ENCODE measurements at places on chromosomes 16 and 17. TPM values are rescaled to one million over a fixed set of nuclear protein-coding genes. Genes with fewer than 3 reads are reported as not detected.

DNA sequence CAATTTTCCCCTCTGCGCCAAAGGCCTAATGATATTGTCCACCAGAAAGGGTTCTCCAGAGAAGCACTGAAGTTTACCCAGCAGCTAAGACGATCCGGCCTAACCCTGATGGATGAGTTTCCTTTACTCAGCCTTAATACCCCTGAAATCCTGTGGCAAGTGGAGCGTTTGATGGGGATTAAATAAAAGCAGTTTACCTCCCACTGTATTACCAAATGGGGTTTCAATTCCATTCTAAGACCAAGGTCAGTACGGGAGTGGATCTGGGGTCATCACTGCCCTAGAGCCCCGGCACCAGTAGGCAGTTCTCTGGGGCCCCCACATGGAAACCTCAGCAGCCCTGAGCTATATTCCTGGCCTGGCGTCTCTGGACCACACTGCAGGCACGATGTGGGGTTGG lies 97.1 kb upstream of the NOL11 start:
- DNase-seq, result no peak
- peaks cover 2% of the 10 kb centered on the region for H3K36me3 ChIP-seq
- H3K27ac ChIP-seq, result no peak overlapping the region
- H3K27me3 ChIP-seq, result no peaks in the 10 kb centered on the region
- H3K4me1 ChIP-seq, result no peaks in the 10 kb centered on the region

DNA sequence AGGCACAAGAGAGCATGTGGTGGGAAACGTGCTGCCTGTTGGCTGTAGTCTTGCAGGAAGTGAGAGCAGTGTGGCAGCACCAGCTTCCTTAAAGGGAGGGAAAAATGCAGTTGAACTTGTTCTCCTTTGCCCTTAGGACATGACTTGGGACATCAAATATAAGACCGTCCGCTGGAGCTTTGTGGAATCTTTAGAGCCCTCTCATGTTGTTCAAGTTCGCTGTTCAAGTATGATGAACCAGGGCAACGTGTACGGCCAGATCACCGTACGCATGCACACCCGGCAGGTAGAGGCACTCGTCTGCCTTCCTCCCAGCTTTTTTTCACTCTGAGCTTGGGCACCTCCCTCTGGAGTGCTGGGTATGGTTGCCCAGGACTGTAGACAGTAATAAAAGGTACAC lies 23.3 kb downstream of the GPR179 start:
- H3K4me1 ChIP-seq, result peaks cover 13% of the 10 kb centered on the region
- DNase-seq, result no peak
- H3K4me3 ChIP-seq, result no peak overlapping the region
- peaks cover 15% of the 10 kb centered on the region for H3K36me3 ChIP-seq
- H3K27ac ChIP-seq, result no peak overlapping the region
- no peaks in the 10 kb centered on the region for H3K27me3 ChIP-seq

DNA sequence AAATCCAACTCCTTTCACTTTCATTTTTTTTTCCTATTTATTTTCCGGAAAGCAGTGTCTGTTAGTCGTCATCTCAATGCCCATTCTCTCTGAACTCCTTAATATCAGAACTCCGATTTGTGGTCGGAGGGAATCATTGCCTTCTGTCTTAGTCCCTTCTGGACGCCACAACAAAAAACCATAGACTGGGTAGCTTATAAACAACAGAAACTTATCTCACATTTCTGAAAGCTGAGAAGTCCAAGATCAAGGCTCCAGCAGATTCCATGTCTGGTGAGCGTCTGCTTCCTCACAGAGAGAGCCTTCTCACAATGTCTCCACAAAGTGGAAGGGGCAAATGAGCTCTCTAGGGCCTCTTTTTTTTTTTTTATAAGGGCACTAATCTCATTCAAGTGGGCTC lies 296.6 kb upstream of the CDH11 start:
- H3K4me3 ChIP-seq, result peak overlapping the region; percentile 33
- peak; percentile 6 for DNase-seq
- no peak overlapping the region for H3K27ac ChIP-seq
- no peaks in the 10 kb centered on the region for H3K36me3 ChIP-seq

DNA sequence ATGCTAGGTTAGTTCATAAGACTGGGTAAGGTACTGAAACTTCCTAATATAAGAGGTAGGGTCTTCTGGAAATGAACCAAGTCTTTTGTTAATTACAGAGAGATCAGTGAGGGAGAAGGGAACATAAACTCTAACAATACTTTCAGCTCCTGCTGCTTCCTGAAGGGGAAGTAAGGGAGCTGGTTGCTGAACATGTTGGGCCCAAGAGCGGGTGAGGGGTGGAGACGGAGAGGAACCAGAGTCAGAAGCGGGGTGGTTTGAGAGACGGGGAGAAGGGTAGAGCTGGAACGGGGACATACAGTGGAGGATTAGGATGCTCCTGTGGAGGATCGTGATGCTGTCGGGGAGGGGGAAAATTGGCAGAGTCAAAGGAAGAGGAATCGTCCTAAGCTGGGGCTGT lies 11.5 kb upstream of the ZNF747 start:
- DNase-seq, result no peak
- no peaks in the 10 kb centered on the region for H3K36me3 ChIP-seq
- no peaks in the 10 kb centered on the region for H3K27me3 ChIP-seq
- no peak overlapping the region for H3K27ac ChIP-seq
- H3K4me3 ChIP-seq, result no peak overlapping the region
- peaks cover 13% of the 10 kb centered on the region for H3K4me1 ChIP-seq

DNA sequence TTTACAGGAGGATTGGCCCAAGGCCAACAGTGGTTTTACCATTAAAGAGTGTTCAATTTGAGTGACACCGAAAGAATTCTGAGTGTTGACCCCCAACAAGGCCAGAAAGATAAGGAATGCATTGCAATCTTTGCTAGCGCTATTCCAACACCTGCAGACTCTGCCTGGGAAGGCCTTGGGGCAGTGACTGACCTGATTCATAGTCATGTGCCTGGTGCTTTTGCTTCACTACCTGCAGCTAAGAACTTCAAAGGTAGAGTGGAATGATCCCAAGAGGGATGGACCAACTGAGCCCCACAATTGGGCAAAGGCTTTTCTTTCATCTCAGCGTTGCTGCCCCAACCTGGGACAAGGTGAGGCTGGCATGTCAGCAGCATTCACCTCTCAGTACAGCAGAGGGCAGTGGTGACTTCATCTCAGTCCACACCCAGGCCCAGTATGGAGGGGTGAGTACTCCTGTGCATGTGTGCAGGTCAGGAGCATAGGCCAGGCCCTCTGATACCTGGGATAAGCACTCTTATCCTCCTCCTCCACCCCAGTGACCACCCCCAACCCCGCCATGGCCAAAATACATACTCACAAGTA lies 149.6 kb upstream of the GNAO1 start:
- H3K36me3 ChIP-seq, result no peaks in the 10 kb centered on the region
- no peaks in the 10 kb centered on the region for H3K4me1 ChIP-seq
- H3K4me3 ChIP-seq, result no peak overlapping the region
- DNase-seq, result no peak
- no peak overlapping the region for H3K27ac ChIP-seq

DNA sequence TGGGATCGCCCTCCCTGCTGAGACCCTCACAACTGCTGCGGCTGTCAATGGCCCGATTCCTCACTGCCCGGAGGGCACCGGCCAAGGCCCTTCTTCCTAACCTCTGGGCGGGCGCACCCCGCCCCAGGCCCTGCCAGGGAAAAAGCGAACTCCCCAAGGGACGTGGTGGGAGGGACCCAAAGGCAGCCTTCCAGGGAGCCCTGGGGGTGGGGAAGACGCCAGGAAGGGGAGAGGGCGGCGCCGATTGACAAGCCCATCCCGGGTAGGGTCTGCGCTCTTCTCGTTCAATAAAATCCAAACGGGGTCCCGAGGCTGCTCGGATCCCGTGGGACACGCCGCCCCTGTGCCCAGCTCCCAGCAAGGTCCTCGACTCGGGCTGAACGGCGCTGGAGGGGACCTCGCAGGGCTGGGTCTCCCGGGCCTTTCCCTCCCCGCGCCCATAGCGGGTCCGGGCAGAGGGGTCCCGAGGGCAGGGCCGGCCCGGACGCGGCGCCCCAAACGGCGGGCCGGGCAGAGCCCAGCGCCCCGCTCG lies 416 bp downstream of the KIFC3 start:
- H3K27me3 ChIP-seq, result no peaks in the 10 kb centered on the region
- peaks cover 15% of the 10 kb centered on the region for H3K36me3 ChIP-seq
- peaks cover 29% of the 10 kb centered on the region for H3K4me1 ChIP-seq
- DNase-seq, result no peak
- H3K27ac ChIP-seq, result peak overlapping the region; percentile 93
- peak overlapping the region; percentile 84 for H3K4me3 ChIP-seq

DNA sequence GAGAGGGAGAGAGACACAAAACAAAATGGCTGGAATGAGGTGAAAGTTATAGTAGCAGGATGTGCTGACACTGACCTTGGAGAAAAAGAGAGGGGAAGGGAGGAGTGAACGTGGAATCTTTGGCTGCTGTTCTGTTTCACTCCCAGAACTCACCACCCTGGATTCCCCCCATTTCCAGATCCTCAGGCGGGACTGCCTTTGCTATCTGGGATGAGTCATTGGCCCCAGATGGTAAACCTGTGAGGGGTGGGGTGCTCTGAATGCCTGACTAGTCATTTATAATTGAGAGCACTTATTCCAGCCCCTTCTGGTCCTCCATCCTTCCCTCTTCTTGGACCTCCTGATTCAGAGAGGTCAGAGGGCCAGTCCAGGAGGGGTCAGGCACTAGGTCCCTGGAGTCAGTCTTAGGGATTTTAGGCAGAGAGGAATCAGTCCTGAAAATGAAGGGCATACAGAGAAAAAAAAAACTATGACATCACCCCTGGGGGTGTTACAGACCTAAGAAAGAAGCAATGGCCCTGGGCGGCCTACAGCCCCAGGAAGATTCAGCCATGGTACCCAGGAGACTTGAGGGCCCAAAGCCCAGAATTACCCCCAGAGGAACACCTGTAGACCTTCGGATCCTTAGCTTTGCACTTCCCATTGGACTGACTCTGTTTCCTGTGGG lies 2.2 kb upstream of the ZG16 start:
- peaks cover 25% of the 10 kb centered on the region for H3K27me3 ChIP-seq
- H3K36me3 ChIP-seq, result no peaks in the 10 kb centered on the region
- no peak overlapping the region for H3K27ac ChIP-seq
- peaks cover 1% of the 10 kb centered on the region for H3K4me1 ChIP-seq
- DNase-seq, result peak; percentile 43
- H3K4me3 ChIP-seq, result no peak overlapping the region

- no peak for DNase-seq
- H3K4me1 ChIP-seq, result no peaks in the 10 kb centered on the region
Measured at GRCh38 chr16:5549802-5550201, 452.2 kb upstream of the EEF2KMT start.

- peak; percentile 53 for DNase-seq
- peak overlapping the region; percentile 81 for H3K4me3 ChIP-seq
- peaks cover 24% of the 10 kb centered on the region for H3K4me1 ChIP-seq
Measured at GRCh38 chr17:62703776-62704380, 76.4 kb downstream of the MRC2 start.

- no peak overlapping the region for H3K4me3 ChIP-seq
- no peaks in the 10 kb centered on the region for H3K27me3 ChIP-seq
- H3K36me3 ChIP-seq, result no peaks in the 10 kb centered on the region
- no peak overlapping the region for H3K27ac ChIP-seq
Measured at GRCh38 chr17:61007980-61008379, 330.3 kb downstream of the BCAS3 start.

- H3K27ac ChIP-seq, result no peak overlapping the region
- H3K4me1 ChIP-seq, result peaks cover 5% of the 10 kb centered on the region
- H3K27me3 ChIP-seq, result no peaks in the 10 kb centered on the region
- H3K36me3 ChIP-seq, result peaks cover 35% of the 10 kb centered on the region
- H3K4me3 ChIP-seq, result no peak overlapping the region
Measured at GRCh38 chr16:48542020-48542473, 67.9 kb downstream of the N4BP1 start.

DNA sequence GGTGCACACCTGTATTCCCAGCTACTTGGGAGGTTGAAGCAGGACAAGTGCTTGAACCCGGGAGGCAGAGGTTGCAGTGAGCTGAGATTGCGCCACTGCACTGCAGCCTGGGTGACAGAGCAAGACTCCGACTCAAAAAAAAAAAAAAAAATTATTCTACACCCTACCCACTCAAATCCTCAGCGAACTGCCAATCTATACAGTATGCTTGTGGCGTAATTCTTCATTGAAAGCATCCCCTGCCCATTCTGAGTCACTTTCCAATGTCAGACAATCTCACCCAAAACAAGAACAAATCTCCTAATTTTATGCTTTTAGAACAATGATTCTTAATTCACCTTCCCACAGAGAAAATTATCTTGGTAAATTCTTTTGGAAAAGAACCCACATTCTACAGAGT lies 12.0 kb downstream of the AMFR start:
- H3K27ac ChIP-seq, result no peak overlapping the region
- DNase-seq, result no peak
- H3K27me3 ChIP-seq, result no peaks in the 10 kb centered on the region
- peaks cover 5% of the 10 kb centered on the region for H3K4me1 ChIP-seq
- no peak overlapping the region for H3K4me3 ChIP-seq

DNA sequence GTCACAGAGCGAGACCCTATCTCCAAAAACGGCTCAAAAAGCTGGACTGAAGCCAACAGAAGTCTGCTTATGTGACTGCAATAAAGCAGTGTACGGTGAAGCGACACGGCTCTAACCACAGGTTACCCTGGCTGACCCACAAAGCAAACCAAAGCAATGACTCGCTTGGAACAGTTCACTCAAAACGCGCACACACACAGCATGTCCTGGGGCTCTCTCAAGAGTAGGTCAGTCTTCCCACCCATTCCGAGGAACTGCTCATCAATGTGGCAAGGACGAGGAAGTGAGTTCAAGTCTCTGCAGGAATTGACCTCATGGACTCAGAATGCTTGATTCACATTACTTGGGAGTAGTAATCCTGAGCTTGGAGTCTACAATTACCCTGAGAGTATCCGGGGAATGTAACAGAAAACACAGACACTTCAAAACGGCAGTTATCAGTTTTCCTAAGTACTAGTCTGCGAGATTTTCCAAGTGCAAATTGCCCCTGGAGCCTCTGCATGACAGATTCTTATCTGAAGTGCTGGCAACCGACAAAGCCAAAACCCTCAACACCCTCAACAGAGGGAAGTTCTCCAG lies 25.4 kb downstream of the PELP1 start:
- no peak overlapping the region for H3K27ac ChIP-seq
- no peaks in the 10 kb centered on the region for H3K27me3 ChIP-seq
- no peak overlapping the region for H3K4me3 ChIP-seq
- H3K36me3 ChIP-seq, result peaks cover 50% of the 10 kb centered on the region

The APOH gene
- not detected for total RNA-seq

The NPIPA8 gene
- total RNA-seq, result 1.1 TPM

The MPP3 gene
- total RNA-seq, result 5.7 TPM

The CCL23 gene
- not detected for total RNA-seq

The ELMO3 gene
- total RNA-seq, result 0.28 TPM

The PRR15L gene
- not detected for total RNA-seq

The TEX19 gene
- under 0.01 TPM for total RNA-seq

The TOM1L1 gene
- total RNA-seq, result 20.1 TPM

The G6PC1 gene
- not detected for total RNA-seq

Measured in IMR-90 (cell line).